ENCODE measurements at places on chromosomes 1 and 21. TPM values are rescaled to one million over a fixed set of nuclear protein-coding genes. Genes with fewer than 3 reads are reported as not detected.

The EDN2 gene
- total RNA-seq: 41.6 TPM

The OLFML3 gene
- 4.3 TPM for total RNA-seq

The TOMM20 gene
- total RNA-seq: 133 TPM

The C4BPB gene
- 2.2 TPM for total RNA-seq

The ATAD3A gene
- total RNA-seq: 31.1 TPM

The SH2D1B gene
- 0.12 TPM for total RNA-seq

The ATXN7L2 gene
- total RNA-seq: 2.2 TPM

The ATP1A2 gene
- total RNA-seq: 0.15 TPM

The BEND5 gene
- not detected for total RNA-seq

The ANKRD45 gene
- 0.14 TPM for total RNA-seq

The SMPDL3B gene
- 1.3 TPM for total RNA-seq

The TRIM58 gene
- not detected for total RNA-seq

The OR2AK2 gene
- total RNA-seq: not detected

The OR2C3 gene
- total RNA-seq: not detected

The TMEM51 gene
- total RNA-seq: 28.6 TPM

The CCDC185 gene
- not detected for total RNA-seq

The CR1L gene
- total RNA-seq: not detected

The OR2G6 gene
- total RNA-seq: not detected

The TDRD5 gene
- 0.05 TPM for total RNA-seq

The FAM72A gene
- 10.6 TPM for total RNA-seq

The LCE3E gene
- not detected for total RNA-seq

The PPP2R5A gene
- total RNA-seq: 23.4 TPM

The IL12RB2 gene
- 0.12 TPM for total RNA-seq

The C1QA gene
- not detected for total RNA-seq

The H6PD gene
- total RNA-seq: 4.6 TPM

The USH2A gene
- total RNA-seq: not detected

The HSPB7 gene
- not detected for total RNA-seq

The NCF2 gene
- 1.1 TPM for total RNA-seq

The MSH4 gene
- not detected for total RNA-seq

The SPATA1 gene
- total RNA-seq: 1.6 TPM

The FAAP20 gene
- 56.2 TPM for total RNA-seq

The MNDA gene
- total RNA-seq: not detected

The EXTL1 gene
- not detected for total RNA-seq

The SAMSN1 gene
- 0.16 TPM for total RNA-seq

The PFKFB2 gene
- 5.6 TPM for total RNA-seq

The TOMM40L gene
- 13.0 TPM for total RNA-seq

The HSF2BP gene
- 1.8 TPM for total RNA-seq

The LYSMD1 gene
- 9.6 TPM for total RNA-seq

The CELA2B gene
- total RNA-seq: not detected

The ERICH3 gene
- not detected for total RNA-seq

The YIPF1 gene
- 13.7 TPM for total RNA-seq

The B3GALT5 gene
- 0.20 TPM for total RNA-seq

The OR2L8 gene
- total RNA-seq: not detected

The DNM3 gene
- 0.40 TPM for total RNA-seq
